ENCODE measurements at places on chromosomes 11 and 22.

GRCh38 chr11:32039149-32039548 is 51.7 kb upstream of the RCN1 start:
- DNase-seq: no peak

DNA sequence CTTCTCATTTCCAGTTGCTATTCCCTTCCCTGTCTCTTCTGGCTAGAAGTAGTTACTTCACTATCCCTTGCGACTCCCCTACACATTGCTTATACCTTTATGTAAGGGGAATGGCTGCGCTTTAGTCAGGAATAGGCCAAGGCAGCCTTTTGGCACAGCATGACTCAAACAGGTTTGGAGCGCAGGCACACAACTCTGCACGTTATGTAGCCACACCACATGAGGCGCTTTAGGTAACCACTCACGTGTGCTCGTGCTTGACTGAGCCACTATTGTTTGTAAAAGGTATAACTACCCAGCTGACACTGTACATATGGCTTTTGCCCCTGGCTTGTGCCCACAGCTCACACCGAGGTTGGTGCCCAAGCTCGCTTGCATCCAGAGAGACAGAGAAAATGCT is 46.7 kb upstream of the LIPT2 start:
- no peak for DNase-seq

DNA sequence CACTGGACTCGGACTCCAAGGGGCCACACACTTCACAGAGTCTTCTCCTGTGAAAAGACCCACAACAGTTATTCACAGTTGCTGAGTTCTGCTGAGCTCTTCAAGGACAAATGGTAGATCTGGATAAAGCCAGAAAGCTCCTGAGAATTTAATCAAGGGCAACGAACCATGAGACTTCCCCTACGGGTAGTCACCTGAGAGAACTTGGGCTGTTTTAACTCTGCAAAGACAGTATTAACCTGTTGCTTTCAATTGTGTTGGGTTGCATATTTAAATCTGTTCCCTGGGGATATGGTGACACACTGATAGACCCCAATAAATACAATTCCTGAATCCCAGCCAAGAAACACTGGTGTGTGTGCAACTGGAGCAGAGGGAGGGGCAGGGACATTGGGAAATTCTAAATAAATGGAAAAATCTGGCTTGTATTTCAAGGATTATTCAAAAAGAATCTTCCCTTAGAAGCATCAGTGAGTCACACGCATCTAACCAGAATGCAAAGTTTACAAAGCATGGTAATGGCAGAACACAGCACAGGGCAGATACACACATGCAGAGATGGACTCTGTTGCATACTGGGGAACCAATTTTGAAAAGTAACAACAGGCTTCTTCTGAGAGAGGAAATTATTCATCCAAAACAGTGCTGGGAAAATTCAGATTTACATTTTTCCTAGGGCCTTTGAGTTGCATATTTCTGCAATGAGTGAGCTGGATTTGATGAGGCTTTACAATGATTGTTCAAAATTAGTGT is 4.0 kb downstream of the KCNJ1 start:
- no peak for DNase-seq

GRCh38 chr11:117945047-117945810 is 16.0 kb upstream of the TMPRSS13 start:
- DNase-seq: no peak

DNA sequence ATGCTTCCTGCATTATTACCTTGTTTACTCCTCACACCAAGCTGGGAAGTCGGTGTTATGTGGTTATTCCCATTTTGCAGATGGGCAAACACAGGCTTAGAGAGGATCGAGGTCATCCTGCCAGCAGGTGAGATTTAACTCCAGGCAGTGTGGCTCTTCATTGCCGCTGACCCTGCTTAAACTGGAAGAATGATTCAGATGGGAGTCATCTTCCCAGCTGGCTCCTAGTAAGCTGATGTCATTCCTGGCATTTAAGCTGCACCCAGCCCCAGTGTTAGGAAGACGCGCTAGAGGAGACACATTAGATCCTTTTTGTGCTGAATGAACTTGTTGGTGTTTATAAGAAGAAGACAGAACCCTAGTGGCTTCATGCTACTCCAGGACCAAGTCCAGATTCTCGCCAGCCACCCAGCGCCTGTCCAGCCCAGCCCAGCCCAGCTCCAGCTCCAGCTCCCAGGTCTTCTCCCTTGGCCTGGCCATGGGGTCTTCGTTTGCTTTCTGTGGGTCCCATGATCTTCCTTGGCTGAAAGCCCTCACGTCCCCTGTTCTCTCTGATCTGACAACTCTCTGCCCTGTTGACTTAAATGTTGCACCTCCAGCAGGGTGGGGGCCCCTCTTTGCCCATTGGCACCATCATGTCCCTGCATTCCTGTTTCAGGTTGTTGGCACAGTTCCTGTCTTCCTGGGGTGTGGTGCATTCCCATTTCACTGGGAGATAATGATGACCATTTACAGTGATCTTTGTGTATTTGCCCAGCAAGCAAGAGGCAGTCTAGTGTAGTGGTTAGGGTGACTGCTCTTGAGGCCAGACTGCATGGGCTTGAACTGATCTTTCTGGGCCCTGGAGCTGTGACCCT is 13.6 kb downstream of the PARVB start:
- DNase-seq: no peak

DNA sequence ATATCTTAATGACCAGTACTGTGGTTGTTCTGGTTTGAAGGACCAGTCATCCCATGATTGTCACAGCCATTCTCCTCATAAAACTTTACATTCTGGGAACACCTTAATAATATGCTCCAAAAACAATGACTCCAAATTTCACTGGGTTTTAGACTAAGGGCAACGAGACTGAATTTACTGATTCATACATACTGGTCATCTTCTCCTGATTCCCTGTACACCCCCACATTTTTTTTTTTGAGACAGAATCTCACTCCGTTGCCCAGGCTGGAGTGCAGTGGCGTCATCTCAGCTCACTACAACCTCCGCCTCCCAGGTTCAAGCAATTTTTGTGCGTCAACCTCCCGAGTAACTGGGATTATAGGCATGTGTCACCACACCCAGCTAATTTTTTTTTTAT is 78.9 kb downstream of the GAB2 start:
- DNase-seq: no peak

- DNase-seq: no peak
Observed at GRCh38 chr11:70551351-70552166, 153.2 kb downstream of the CTTN start.

DNA sequence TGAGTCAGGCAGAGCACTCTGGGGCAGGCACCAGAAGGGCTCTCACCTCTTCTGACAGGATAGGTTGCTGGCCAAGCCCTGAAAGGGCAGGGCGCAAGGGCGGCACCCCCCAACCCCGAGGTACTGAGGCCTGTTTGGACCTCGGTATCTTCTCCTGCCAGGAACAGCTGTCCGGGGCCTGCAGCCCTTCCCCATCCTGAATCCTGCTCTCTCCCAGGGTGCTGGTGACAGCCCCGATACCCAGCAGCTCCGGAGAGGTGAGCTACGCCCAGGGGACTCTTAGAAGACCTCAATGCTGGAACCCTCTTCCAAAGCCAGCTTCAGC is 79.1 kb downstream of the PHF21B start:
- DNase-seq: no peak

GRCh38 chr11:32830413-32830738 is 649 bp downstream of the PRRG4 start:
- DNase-seq: no peak

DNA sequence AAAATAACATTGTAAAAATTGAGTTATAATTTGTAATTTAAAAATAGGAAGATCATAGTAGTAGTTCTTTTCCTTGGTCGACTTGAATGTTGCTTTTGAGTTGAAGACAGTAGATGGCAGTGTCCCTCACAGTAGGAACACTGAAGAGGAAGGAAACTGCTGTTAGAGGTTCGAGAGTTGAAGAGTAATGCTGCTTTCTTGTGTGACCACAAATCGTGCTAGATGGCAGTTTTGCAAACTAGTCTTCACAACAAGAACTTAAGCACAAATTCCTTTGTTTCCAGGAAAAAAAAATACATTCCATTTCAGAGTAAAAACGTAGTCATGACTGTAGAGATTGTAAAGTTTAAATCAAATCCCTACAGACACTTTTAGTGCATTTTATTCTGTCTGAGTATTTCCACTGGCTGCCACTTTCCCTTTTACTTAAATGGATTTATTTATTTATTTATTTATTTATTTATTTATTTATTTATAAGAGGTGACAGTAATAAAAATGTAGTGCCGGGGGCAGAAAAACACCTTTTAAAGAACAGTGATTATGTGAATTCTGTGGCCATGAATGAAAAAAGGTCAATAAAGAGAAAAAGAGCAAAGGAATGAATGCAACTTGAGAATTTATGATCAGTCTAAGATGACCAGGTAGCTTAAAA is 54.6 kb downstream of the SPECC1L start:
- DNase-seq: no peak

GRCh38 chr11:115741376-115742107 is 237.3 kb upstream of the CADM1 start:
- DNase-seq: no peak

GRCh38 chr11:35661534-35661933 is 1.0 kb upstream of the TRIM44 start:
- no peak for DNase-seq

- no peak for DNase-seq
Observed at GRCh38 chr11:68128682-68129327, 7.6 kb upstream of the CHKA start.

DNA sequence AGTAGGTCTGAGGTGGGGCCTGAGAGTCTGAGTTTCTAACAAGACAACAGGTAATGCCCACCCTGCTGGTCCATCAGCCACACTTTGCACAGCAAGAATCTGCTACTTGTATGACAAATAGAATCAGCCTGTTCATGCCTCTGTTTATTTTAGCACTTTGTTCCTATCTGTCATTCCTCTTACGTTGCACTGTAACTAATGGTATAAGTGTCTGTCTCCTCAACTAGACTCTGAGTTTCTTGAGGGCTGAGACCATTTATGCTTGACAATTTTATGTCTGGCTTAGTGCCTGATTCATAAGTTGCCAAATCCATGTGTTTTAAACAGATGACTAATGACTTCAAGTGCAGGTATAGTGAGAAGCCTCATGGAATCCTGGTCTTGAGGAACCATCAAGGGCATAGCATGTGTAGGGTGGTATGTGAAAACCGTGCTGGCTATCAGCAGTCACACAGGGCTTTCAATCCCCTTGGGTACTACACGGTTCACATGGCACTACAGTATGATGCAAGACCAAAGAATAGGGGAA is 209.7 kb downstream of the C11orf91 start:
- no peak for DNase-seq

GRCh38 chr11:126104420-126104819 is 41.8 kb upstream of the CDON start:
- no peak for DNase-seq

DNA sequence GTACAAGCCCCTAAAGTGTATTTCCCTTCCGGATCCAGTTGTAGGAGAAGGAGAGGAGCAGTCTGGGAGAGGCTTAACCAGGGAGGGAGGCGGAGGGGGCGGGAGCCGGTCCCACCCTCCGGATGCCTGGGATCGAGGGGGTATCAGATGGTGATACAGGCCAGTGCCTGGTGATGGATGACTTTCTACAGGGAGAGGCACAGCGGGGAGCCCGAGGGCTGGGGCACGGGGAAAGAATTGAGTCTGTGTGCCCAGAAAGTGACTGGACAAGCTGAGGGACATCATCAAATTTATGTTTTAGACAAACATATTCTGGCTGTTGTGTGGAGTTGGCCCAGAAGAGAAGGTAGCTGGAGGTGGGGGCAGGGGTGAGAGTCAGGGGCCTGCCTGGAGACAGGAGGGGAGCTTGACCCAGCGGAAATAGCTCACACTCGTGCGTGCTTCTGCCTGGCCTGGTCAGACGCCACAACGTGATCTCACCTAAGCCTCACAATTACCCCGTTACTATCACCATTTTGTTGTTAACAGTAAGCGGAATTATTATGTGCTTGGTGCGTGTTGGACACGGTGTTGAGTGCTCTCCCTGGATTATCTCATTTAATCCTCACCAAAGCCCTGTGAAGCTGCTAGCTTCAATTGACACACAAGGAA is 42.4 kb downstream of the AMPD3 start:
- DNase-seq: no peak

DNA sequence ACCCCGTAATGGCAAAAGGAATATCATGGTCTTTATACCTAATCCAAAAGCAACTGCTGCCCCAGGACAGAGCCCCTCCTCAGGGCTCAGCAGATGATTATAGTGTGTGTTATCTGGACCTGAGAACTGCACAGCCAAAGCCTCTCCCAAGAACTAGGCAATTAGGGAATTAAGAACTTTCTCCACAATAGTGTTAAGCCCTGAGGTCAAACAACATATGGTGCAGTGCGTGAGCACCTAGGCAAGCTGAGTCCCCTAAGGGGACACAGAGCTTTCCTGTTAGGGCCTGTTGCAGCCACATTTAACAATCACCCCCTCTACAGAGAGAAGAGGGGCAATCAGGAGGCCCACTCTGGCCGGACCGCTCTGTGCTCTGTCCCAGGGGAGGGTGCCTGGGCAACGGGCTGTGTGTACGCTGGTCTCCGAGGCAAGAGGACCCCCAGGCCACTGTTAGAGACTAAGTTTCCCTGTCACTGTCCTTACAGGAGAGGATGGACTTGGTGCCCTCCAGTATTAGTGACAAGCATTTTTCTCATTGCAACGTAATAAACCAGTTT is 1.4 kb upstream of the KCNJ5 start:
- DNase-seq: no peak

- DNase-seq: no peak
Observed at GRCh38 chr11:73216465-73216864, 1.6 kb upstream of the P2RY2 start.

DNA sequence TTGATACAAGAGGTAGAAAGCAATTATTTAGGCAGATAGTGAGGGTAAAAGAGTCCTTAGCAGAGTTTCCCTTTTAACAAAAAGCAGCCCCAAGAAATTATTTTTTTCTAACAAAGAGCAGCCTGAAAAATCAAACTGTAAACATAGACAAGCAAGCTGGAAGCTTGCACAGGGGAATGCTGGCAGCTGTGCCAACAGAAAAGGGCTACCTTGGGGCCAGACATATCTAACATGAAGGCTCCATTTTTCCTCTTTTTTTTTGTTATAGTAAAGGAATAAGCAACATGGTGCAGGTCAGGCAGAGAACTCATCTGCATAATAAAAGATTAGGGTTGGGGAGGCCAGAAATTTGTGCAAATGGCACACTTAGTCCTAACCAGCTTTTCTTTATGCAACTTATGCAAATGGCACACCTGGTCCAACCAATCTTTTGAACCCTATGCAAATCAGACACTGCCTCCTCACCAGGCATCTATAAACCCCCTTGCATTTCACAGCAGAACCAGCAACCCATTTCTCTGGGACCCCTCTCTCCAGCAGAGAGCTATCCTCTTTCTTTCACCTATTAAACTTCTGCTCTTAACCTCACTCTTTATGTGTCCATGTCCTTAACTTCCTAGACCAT is 41.8 kb downstream of the PDGFD start:
- DNase-seq: no peak
